Body of pancreas (tissue), 4 donors: ENCODE measurements at places on chromosomes 1 and 21.
A peak's percentile ranks its signal among the peaks of the same experiment; 100 is the strongest.

DNA sequence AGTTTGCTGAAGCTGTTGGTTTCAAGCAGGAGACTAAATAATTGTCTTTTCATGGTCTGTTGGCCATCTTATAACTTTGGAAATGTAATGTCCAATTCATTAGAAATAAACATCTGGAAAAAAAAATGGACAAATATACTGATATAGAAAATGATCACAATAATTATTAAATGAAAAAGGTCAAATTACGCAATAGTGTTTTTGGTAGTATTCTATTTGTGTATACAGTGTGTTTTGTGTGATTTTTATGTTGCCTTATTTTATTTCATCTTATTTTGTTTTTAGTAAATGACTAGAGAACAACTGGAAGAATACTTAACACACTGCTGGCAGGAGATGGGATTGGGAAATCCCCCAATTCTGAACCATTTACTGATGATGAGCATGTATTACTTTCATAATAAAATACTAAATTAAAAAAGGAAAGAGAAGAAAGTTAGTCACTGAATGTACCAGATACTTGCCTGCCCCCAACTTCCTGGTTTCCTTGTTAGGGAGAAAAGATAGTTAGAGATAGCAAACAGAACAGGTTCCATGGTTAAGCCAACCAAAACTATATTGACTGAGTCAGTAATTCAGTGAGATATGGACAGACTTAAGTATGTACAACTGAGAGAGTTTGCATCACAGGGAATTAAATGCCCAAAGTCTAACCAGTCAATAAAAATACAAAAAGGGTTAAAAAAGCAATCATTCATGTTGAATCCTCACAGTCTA, 24.0 kb upstream of the SAMD13 start:
- no peak for DNase-seq

GRCh38 chr1:57007948-57008347, 42.1 kb upstream of the C8B start:
- no peak for DNase-seq

- no peak for DNase-seq
Observed at GRCh38 chr1:167086033-167086432, 4.1 kb downstream of the GPA33 start.

GRCh38 chr1:212782422-212783154, 9.0 kb downstream of the NSL1 start:
- DNase-seq = no peak

GRCh38 chr1:186812570-186812969, 16.2 kb upstream of the PLA2G4A start:
- DNase-seq = no peak

- DNase-seq = no peak
Observed at GRCh38 chr1:155487541-155487940, 75.1 kb downstream of the ASH1L start.

GRCh38 chr1:21124846-21125245, 51.9 kb downstream of the EIF4G3 start:
- no peak for DNase-seq

DNA sequence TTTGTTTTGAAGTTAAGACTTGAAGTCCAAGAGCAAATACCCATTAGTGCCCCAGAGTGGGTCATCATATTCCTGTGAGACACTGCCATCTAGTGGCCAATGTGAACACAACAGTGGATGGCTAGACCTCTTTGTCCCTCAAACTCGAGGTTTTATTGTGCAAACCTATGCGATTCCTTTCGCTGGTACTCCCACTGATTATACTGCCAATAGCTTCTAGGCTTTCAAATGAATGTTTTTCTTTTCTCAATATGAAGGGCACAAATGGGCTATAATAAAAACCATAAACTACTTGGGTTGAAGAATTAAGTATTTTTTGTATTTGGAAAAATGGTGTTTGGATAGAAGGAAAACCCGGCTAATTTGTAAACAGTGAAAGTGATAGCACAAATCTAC, 100.4 kb upstream of the ZNF281 start:
- DNase-seq = peak; percentile 86

DNA sequence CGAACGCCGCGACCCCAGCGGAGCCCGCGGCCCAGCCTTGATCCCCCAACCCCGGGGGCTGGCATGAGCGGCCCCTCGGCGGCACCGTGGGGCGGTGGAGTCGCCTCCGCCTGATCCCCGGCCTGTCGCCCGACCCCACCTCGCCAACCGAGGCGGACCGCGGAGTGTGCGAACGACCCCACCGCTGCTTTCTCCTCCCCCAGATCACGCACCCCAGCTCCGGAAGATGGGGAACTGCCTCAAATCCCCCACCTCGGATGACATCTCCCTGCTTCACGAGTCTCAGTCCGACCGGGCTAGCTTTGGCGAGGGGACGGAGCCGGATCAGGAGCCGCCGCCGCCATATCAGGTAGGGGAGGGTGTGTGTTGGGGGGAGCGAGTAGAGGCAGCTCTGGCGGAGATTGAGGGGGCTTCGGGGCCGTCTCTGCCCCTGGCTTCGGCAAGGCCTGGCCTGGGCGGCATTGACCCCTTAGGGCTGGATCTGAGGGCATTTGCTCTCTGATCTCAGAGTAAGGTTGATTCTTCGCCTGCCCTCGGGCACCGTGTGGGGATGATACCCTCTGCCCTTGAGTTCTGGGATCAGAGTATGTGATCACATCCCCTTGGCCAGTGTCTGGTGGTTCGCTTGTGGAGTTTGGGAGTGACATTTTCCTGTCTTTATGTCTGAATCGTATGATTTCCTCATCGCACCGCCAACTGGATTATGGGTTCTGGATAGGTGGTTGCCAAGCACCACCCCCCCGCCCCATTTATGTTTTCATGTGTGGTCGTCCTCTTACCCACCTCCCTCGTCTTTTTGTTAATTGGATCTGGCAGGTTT, 668 bp downstream of the RNF11 start:
- peak; percentile 50 for DNase-seq

GRCh38 chr1:6891781-6892579, 106.7 kb downstream of the CAMTA1 start:
- DNase-seq = no peak

DNA sequence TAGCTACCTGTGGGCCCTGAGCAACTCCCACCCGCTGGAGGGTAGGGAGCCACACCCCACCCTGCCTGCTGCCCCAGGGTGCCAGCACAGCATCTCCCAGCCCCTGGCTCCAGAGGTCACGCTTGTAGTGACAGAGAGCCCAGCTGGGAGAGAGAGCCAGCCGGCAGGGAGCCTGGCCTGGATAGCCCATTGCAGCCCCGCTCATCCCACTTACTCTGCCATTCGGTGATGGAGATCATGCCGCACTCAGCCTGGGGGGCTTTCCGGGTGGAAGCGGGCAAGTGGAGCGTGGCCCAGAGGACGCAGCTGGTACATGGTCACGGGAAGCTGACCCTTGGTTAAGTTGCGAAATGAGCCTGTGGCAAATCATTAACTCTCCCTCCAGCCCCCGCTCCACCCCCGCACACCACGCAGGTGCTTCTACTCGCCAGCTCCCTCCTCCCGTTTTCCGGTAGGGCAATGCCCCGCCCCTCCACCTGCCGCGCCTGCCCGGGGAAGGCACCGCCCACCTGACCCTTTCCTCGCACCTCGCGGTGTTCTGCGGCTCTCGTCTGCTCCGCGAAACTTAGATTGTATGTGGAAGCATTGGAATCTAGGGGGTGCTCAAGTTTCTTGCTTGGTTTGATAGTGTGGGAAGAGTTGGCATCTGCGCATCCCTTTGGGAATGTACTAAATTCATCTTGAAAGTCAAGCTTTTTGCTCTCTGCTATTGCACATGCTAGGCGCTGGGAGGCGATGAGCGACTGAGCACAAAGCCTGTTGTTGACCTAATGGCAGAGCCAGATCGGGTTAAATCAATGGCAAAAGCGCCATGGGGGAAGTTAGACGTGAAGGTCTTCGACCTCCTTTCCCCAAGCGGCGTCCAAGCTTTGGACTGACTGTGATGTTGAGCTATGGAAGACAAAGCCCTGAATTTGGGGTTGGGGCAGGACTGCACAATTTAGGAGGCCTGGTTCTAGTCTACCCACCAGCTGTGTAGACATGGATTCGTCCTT, at the start of gene GOLT1A:
Gene GOLT1A (minus strand): TSS at position 321 of the 995 bp plus-strand sequence. CDS start 82 bp downstream, at position 239.
- peak; percentile 95 for DNase-seq

DNA sequence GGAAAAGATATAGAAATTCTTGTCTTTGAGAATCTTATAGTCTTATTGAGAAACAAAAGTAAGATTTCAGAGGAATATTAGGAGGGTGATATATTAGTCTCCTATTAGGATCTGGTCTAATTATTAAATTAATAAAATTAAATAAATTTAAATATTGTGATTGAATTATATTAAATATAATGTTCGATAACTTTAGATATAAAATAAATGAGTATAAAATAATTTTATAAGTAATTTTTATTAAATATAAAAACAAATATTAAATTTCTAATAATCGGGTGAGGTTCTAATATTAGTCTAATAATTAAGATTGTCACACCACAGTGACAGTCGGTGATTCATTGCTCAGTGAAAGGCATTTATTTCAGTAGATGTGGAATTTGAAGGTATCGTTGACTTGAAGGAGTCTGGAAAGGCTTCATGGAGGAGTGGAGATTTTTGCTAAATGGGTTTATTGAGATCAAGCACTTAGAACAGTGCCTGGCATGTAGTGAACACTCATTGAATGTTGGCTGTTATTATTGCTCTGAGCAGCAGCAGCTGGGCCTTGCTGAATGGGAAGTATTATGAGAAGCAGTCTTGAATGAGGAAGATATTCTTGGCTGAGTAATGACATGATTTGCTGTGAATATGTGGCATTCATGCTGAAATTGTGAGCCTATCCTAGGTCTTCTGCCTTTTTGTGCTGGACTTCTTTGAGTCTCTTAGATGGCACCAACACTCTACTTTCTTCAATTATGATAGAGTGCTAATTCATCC, 74.6 kb downstream of the USP25 start:
- no peak for DNase-seq
